ENCODE measurements at places on chromosomes 2 and 18. TPM values are rescaled to one million over a fixed set of nuclear protein-coding genes. Genes with fewer than 3 reads are reported as not detected.

The CIB4 gene
- total RNA-seq: not detected

The SPC25 gene
- total RNA-seq: 3.5 TPM

The ZEB2 gene
- total RNA-seq: 112 TPM

The C2orf66 gene
- not detected for total RNA-seq

The PLEK gene
- total RNA-seq: not detected

The GEN1 gene
- 6.3 TPM for total RNA-seq

The DNMT3A gene
- total RNA-seq: 12.2 TPM

The PRKAG3 gene
- 0.40 TPM for total RNA-seq

The DNAJC5G gene
- not detected for total RNA-seq

The ARHGAP15 gene
- total RNA-seq: 1.4 TPM
